ENCODE measurements at places on chromosomes 12 and 14.
A peak's percentile ranks its signal among the peaks of the same experiment; 100 is the strongest.

DNA sequence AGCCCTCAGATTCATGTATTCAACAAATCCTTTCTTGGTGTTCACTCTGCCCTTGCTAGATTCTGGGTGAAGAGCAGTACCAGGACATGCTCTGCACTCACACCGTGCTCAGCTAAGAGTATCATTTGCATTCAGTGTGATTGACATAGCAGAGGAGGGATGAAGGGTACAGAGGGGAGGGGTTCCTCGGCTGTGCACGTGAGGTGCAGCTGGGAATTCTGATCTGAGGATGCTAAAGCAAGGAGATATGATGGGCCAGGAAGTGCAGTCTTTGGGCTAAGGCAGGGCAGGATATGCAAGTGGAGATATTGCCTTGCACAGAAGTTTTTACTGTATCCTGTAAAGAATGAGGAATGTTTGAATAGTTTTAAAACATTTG is 108.6 kb downstream of the FGD4 start:
- no peak for ATAC-seq

- ATAC-seq = peak; percentile 31
These were observed 150.1 kb downstream of the SLC38A4 start for GRCh38 chr12:46675736-46676135.

DNA sequence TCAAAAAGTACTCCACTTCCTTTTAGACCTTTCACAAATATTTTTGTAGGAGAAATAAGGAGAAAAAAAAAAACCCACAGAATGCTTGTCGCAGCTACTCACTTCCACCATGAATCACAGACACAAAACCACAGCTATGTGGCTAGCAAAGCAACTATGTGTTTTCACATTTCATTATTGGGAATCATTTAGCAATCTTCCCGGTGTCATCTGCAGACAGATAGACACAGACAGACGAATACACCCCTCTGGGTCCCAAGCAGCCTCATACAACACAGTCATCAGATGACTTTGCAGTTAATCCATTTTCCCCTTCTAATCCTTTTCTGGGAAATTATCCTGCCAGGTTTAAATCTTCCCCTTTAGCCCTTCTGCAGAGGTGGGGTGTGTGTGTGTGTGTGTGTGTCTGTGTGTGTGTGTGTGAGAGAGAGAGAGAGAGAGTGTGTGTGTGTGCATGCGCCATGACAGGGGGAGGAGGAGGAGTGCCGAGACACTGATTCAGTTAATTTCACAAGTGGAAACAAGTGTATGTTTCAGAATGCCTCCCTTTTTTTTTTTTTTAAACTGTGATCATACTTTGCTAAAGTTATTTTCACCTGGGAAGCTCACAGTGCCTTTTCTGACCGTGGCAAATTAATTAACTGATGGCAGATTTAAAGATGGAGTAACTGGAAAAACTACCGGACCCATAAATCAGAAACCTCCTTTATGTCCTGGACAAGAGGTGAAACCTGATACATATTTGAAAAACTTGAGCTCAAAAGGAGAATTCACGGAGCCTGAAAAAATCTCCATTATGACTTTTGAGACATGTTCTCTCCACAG is 39.9 kb downstream of the LTBP2 start:
- ATAC-seq = peak; percentile 52

- ATAC-seq = no peak
These were observed 92.5 kb upstream of the NAP1L1 start for GRCh38 chr12:76176940-76177339.

DNA sequence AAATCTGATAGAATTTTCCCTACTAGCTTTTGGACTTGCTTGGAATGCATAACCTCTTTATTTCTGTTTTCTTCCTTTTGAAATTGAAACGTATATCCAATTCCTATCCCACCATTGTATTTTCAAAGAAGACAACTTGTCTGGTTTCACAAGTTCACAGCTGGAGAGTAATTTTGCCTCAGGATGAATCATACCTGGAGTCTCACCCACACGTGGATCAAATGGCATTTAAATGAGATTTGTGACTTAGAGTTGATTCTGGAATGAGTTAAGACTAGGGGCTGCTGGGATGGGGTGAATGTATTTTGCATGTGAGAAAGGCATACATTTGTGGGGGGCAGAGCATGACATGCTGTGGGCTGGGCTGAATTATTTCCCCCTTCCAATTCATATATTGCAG is 516.5 kb upstream of the MGAT4C start:
- no peak for ATAC-seq

DNA sequence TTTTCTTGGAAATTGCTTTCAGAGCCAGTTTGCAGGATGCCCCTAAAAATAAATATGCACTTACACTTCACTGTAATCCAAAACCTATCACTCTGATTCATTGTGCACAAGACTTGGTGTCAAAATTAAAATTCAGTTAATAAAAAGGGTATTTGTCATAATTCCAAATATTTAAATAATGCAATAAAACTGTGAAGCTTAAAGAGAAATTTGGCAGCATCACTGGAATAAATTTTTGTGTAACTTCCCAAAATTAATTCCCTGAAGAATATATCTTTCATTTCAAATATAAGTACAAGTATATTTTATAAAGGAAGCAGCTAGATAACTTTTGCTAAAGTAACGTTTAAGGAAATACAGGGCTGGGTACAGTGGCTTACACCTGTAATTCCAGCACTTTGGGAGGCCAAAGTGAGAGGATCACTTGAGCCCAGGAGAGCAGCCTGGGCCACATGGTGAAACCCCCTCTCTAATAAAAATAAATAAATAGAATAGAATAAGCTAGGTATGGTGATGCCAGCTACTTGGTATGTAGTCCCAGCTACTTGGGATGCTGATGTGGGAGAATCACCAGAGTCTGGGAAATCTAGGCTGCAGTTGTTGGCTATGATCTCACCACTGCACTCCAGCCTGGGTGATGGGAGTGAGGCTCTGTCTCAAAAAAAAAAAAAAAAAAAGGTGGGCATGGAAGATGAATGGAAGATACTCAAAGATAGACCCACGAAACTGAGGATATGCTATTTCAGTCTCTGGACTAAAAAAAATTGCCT is 233.8 kb downstream of the FBXL14 start:
- ATAC-seq = no peak

- no peak for ATAC-seq
These were observed 560.4 kb upstream of the FLRT2 start for GRCh38 chr14:84969501-84969900.

GRCh38 chr14:96762650-96763049 is 34.5 kb upstream of the VRK1 start:
- peak; percentile 74 for ATAC-seq

- no peak for ATAC-seq
These were observed 3.0 kb upstream of the MYF6 start for GRCh38 chr12:80704420-80704819.

Measured in esophagus mucosa (tissue), 1 donor.